Lung (tissue), 17 donors: ENCODE measurements at places on chromosomes 13 and 19. TPM values are rescaled to one million over a fixed set of nuclear protein-coding genes. Genes with fewer than 3 reads are reported as not detected.
A peak's percentile ranks its signal among the peaks of the same experiment; 100 is the strongest.

DNA sequence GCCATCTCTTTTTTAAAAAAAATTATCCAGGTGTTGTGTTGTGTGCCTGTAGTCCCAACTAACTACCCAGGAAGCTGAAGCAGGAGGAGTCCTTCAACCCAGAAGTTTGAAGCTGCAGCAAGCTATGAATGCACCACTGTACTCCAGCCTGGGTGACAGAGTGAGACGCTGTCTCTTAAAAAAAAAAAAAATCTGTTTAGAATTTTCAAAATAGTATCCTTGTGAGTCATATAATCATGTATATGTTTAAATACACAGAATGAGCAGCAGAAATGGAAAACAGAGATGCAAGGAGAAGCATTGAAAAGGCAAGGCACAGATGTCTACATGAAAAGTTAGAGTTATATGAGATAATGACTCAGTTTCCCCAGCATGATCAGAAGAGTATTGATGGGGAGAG lies 31.2 kb downstream of the SYDE1 start:
- no peak overlapping the region for H3K4me3 ChIP-seq
- H3K36me3 ChIP-seq, result no peaks in the 10 kb centered on the region
- H3K27me3 ChIP-seq, result no peaks in the 10 kb centered on the region
- no peaks in the 10 kb centered on the region for H3K4me1 ChIP-seq
- no peak for DNase-seq
- no peak overlapping the region for H3K27ac ChIP-seq

DNA sequence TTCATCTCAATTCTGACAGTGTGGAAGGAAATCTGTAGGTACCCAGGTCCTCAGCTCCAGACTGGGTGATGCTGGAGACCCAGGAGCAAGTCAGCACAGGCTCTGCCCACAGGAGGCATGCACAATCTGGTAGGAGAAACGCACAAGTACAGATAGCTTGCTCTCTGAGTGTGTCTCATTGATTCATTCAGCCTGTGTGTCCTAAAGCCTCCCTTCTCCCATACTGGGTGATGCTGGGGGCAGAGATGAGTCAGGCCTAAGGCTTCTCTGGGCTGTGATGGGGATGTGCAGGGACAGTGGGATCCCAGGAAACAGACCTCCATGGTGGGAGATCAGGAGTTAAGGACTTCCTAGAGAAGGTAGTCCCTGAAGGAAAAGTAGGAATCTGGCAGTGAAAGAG lies 6.8 kb downstream of the ZNF526 start:
- H3K36me3 ChIP-seq, result peaks cover 6% of the 10 kb centered on the region
- H3K27ac ChIP-seq, result no peak overlapping the region
- no peak overlapping the region for H3K4me3 ChIP-seq
- no peaks in the 10 kb centered on the region for H3K27me3 ChIP-seq
- no peaks in the 10 kb centered on the region for H3K4me1 ChIP-seq

DNA sequence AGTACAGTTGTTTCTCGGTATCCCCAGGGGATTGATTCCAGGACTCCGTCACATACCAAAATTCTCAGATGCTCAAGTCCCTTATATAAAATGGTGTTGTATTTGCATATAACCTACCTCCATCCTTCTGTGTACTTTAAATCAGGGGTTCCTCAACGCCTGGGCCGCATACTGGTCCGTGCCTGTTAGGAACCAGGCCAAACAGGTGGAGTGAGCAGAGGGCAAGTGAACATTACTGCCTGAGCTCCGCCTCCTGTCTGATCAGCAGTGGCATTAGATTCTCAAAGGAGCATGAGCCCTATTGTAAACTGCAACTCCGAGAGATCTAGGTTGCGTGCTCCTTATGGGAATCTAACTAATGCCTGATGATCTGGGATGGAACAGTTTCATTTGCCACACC lies 42.2 kb upstream of the KCTD4 start:
- no peak overlapping the region for H3K4me3 ChIP-seq
- no peaks in the 10 kb centered on the region for H3K4me1 ChIP-seq
- H3K27ac ChIP-seq, result no peak overlapping the region
- no peaks in the 10 kb centered on the region for H3K36me3 ChIP-seq
- DNase-seq, result no peak

GRCh38 chr13:44433863-44434765 lies 60.5 kb downstream of the SERP2 start:
- H3K4me1 ChIP-seq, result peaks cover 33% of the 10 kb centered on the region
- H3K36me3 ChIP-seq, result peaks cover 4% of the 10 kb centered on the region
- peak overlapping the region; percentile 79 for H3K4me3 ChIP-seq
- H3K27ac ChIP-seq, result peak overlapping the region; percentile 7
- H3K27me3 ChIP-seq, result no peaks in the 10 kb centered on the region

DNA sequence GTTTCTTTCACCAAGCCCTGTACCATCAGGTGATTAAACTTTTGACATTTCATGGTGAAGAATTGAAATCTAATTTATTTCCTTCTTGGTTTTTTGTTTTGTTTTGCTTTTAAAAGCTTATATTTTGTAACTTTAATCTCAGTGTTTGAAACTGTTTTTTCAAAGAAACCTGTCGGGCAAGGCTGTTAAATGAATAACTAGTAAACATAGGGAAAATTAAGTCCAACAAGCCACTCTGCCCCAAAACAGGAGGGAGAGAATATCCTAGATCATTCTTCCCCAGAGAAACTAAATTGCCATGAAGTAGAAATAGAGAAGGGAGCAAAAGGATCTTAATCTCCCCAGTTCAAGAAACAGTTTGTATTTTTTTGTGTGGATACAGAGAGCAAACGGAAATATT lies 98.2 kb downstream of the FREM2 start:
- no peak overlapping the region for H3K27ac ChIP-seq
- no peaks in the 10 kb centered on the region for H3K4me1 ChIP-seq
- H3K27me3 ChIP-seq, result no peaks in the 10 kb centered on the region
- DNase-seq, result no peak
- no peaks in the 10 kb centered on the region for H3K36me3 ChIP-seq

DNA sequence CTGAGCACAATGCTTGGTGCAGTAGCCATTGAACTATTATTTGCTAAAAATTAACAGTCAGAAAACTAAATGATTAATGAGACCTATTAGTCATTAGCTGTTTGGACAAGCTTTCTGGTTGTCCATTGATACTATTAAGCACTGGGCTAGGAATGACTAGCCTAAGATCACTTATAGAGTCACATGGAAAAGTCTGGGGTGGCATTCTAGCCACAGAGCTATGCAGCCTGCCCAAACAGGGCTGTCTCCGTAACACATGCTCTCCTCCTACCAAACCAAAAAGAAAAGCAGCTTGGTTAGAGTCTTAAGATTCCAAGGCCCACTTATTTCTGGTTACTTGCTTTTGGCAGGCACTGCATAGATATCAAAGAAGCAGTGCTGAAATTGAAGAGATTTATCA lies 193.5 kb upstream of the NBEA start:
- DNase-seq, result no peak
- H3K27me3 ChIP-seq, result no peaks in the 10 kb centered on the region
- H3K27ac ChIP-seq, result peak overlapping the region; percentile 76
- H3K4me3 ChIP-seq, result no peak overlapping the region
- H3K36me3 ChIP-seq, result no peaks in the 10 kb centered on the region

DNA sequence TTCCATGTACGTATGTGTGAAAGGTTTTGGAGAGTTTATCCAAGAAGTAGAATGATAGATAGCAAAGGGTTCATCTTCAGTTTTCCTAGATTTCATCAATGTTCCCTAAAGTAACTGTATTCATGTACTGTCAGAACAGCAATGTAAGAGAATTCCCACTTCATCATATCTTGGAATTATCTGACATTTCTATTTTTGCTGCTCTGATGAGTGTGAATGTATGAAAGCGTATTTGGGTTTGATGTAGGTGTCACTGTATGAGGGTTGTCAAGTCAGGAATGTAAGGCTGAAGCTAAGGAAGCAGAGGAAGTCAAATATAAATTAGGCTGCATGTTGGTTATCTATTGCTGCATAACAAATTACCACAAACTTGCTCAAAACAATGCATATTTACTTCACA lies 7.2 kb upstream of the KATNAL1 start:
- peak; percentile 40 for DNase-seq
- H3K4me3 ChIP-seq, result no peak overlapping the region
- H3K27ac ChIP-seq, result no peak overlapping the region
- peaks cover 15% of the 10 kb centered on the region for H3K4me1 ChIP-seq

DNA sequence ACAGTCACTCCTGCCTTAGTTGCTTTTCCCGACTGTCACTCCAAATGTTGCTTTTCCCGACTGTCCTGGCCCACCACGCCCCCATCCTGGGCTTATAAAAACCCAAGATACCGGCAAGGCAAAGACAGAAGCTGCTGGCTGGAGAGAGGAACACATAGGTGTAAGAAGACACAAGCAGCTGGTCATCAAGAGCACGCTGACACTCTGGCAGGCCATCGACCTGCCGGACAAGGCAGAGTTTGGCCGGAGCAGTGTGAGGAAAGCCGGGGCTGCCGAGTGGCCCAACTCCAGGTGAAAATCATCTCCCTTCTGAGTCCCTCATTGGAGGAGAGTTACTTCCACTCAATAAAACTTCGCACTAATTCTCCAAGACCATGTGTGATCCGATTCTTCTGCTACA lies 349.5 kb downstream of the SLITRK1 start:
- H3K27me3 ChIP-seq, result no peaks in the 10 kb centered on the region
- no peak overlapping the region for H3K4me3 ChIP-seq
- H3K27ac ChIP-seq, result no peak overlapping the region
- DNase-seq, result no peak
- no peaks in the 10 kb centered on the region for H3K4me1 ChIP-seq

- no peaks in the 10 kb centered on the region for H3K27me3 ChIP-seq
- H3K4me1 ChIP-seq, result peaks cover 7% of the 10 kb centered on the region
- DNase-seq, result no peak
- H3K27ac ChIP-seq, result peak overlapping the region; percentile 88
- H3K4me3 ChIP-seq, result peak overlapping the region; percentile 100
Measured at GRCh38 chr19:10927730-10928562, 493 bp downstream of the YIPF2 start.

DNA sequence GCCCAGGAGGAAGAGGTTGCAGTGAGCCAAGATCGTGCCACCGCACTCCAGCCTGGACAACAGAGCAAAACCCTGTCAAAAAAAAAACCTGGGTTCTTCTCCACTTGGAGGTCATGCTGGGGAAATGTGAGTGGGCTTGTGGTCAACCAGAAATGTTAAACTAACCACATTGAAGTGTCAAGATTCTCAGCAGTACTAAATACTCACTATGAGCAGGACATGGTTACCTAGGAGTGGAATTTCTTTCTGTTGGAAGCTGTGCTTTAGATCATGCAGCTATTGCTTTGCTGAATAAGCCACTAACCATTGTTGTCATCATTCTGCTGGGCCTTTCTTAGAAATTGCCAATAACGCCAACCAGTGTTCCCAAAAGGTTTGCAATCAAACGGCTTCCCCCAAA lies 253.3 kb upstream of the TSHZ3 start:
- peaks cover 12% of the 10 kb centered on the region for H3K4me1 ChIP-seq
- no peak overlapping the region for H3K4me3 ChIP-seq
- no peak for DNase-seq
- no peaks in the 10 kb centered on the region for H3K36me3 ChIP-seq
- no peak overlapping the region for H3K27ac ChIP-seq

DNA sequence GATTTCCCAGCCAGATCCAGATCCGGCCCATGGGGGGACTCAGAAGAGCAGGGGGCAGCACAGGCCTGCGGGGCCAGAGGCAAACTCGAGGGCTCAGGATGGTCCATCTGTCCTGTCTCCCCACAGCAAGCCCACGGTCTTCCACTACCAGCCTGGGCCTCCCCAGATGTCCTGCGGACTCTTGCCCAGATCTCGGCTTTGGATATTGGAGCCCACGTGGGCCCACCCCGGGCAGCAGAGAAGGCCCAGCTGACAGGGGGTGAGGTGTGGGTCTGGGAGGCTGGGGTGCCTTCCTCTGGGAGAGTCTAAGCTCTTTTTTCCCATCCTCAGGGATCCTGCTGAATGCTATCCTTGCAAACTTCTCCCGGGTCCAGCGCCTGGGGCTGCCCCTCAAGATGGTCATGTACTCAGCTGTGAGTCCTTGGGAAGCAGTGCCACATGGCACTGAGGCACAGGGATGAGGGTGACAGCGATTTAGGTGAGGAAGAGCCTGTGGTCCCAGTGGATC lies 3.4 kb downstream of the ACP4 start:
- no peaks in the 10 kb centered on the region for H3K4me1 ChIP-seq
- H3K27me3 ChIP-seq, result no peaks in the 10 kb centered on the region
- no peak for DNase-seq
- no peak overlapping the region for H3K27ac ChIP-seq
- peaks cover 5% of the 10 kb centered on the region for H3K36me3 ChIP-seq
- H3K4me3 ChIP-seq, result no peak overlapping the region

- peaks cover 4% of the 10 kb centered on the region for H3K4me1 ChIP-seq
- H3K36me3 ChIP-seq, result peaks cover 20% of the 10 kb centered on the region
- DNase-seq, result no peak
- no peak overlapping the region for H3K4me3 ChIP-seq
- no peak overlapping the region for H3K27ac ChIP-seq
Measured at GRCh38 chr19:34353546-34353945, 11.4 kb upstream of the GPI start.

- peak; percentile 73 for DNase-seq
- H3K4me1 ChIP-seq, result peaks cover 9% of the 10 kb centered on the region
- no peaks in the 10 kb centered on the region for H3K27me3 ChIP-seq
- H3K27ac ChIP-seq, result peak overlapping the region; percentile 4
Measured at GRCh38 chr13:75870397-75870903, 234.3 kb downstream of the LMO7 start.

DNA sequence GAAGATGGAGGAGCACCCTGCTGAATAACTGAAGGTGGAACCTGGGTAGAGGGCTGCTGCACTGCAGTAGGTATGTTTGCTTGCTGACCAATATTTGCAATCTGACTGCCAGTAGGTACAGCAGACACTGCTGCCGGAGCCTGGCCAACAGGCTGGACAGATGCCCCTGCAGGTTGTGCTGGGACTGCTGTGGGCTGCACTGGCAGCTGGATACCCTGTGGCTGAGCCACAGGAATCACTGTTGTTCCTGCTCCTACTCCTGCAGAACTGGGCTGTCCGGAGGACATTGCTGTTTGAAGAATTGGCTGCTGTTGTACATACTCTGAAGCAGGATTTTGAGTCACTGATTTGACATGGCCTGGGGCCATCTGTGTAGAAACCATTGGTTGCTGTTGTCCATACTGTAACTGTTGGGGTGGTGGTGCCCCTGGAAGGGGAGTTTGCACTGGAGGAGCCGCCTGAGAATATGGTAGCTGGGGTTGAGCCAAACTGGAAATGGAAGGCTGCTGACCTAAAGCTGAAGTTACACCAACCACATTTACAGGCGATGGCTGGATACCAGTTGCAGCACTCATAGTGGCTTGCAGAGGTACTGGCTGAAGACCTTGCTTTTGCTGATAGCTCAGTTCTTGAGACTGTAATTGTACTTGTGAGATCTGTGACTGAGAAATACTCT lies 2.2 kb downstream of the TSC22D1 start:
- DNase-seq, result peak; percentile 46
- no peak overlapping the region for H3K27ac ChIP-seq
- H3K4me1 ChIP-seq, result peaks cover 18% of the 10 kb centered on the region
- H3K27me3 ChIP-seq, result no peaks in the 10 kb centered on the region
- no peaks in the 10 kb centered on the region for H3K36me3 ChIP-seq

- no peak overlapping the region for H3K4me3 ChIP-seq
- no peaks in the 10 kb centered on the region for H3K4me1 ChIP-seq
- no peak for DNase-seq
- H3K27me3 ChIP-seq, result no peaks in the 10 kb centered on the region
Measured at GRCh38 chr13:50884265-50884664, 25.3 kb upstream of the RNASEH2B start.

The BLOC1S3 gene
- 4.2 TPM for polyA plus RNA-seq

The FAM216B gene
- polyA plus RNA-seq, result 8.8 TPM
